Dermis microvascular lymphatic vessel endothelial cell (primary cell): ENCODE measurements at places on chromosomes 5 and 9. TPM values are rescaled to one million over a fixed set of nuclear protein-coding genes. Genes with fewer than 3 reads are reported as not detected.

DNA sequence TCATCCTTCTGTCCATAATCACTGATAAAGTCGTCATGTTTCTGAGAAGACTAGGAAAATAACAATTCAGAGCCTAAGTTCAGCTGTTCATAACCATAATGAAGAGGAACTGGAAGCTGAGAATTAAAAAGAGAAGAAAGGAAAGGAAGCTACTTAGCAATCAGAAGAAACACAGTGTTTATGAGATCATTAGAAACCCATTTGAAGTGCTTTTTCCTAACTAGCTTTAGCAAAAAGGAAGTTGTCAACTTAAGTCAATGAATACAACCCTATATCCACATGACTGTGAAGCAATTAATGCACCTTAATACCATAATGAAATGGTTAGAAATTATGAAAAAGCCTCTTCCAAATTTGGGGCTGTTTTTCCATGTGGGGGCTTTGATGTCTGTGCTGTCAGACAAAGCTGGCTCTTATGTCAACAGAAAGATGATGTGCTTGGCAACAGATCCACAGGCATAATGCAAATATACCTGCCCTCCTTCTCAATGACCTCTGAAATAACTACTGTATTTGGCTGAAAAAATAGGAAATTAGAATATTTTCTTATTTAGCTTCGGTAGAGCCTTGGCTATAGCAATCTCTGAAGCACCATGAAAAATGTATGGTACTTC is 463.5 kb downstream of the RASEF start:
- no peak for DNase-seq

Gene TAF11L10
- total RNA-seq, result not detected in 2 replicates

Gene BARHL1
- not detected in 2 replicates for total RNA-seq

GRCh38 chr5:120199559-120199958 is 264.5 kb upstream of the PRR16 start:
- no peak for DNase-seq

Gene SYK
- total RNA-seq, result 0.13 TPM in 1 of 2 replicates, not detected in the other

Gene SLC6A19
- total RNA-seq, result not detected in 2 replicates

DNA sequence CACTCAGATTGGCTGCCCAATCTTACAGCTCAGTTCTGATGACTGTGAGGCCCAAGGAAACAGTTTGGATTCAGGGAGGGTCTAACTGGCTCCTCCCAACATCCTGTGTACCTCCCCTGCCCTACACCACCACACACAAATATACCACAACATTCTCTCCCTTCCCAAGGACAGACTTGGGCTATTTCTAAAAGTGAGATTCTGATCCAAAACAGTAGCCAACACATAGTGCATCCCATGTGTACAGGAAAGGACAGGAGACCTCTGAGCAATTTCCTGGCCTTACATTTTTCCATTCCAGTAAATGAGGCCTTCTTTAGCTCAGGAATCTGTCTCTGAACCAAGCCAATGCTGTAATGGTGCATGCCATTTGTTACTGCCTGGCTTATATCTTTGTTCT is 20.8 kb downstream of the ZNF366 start:
- DNase-seq, result peak; percentile 88

Gene PLAC8L1
- not detected in 2 replicates for total RNA-seq

- no peak for DNase-seq
These were observed 196.4 kb upstream of the NUDT12 start for GRCh38 chr5:103758996-103759395.

Gene MRPL36
- total RNA-seq, result 41.7 and 42.2 TPM in 2 replicates

Gene C5orf52
- total RNA-seq, result not detected in 2 replicates

Gene PCDHA2
- under 0.01 TPM in 1 of 2 replicates, not detected in the other for total RNA-seq

GRCh38 chr5:30414078-30414477 is 779.4 kb upstream of the CDH6 start:
- DNase-seq, result no peak

DNA sequence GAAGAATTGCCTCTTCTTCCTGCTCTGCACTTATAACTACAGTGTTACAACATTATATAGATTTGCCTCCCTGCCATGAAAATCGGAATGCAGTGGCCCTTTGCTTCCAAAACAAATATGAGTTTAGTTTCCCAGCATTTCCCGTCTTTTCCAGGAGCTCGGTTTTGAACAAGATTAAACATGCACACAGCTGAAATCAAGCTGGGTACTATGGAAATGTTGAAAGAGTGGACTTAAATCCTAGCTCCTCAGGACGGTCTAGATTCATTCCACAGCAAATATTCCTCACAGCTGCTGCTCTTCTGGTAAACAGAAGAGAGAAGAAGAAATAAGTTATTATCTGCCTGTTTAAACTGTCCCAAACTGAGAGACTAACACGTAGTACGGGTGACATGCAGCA is 161.4 kb downstream of the PIK3R1 start:
- DNase-seq, result no peak

DNA sequence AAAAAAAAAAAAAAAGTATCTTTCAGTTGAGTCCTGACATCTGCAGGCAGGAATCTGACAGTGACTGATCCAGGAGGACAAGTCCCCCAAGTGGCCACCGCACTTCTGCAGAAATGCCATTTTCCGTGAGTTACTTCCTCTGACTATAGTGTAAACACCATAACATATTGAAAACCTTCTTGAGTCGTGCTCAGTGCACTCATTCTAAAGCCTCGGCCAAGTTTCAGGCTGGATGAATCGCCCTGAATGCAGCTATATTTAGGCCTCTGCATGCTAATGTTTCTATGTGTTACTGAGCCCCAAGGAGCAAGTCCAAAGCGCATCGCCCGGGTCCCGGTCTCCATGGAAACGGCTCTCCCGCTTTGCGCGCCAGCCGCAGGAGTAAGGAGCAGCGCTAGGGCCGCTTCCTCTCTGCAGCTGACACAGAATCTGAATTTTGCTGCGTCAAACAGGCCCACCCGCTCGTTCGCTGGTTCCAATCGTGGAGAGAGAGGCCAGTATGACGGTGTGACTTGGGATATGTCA is 335.4 kb downstream of the MSX2 start:
- no peak for DNase-seq

DNA sequence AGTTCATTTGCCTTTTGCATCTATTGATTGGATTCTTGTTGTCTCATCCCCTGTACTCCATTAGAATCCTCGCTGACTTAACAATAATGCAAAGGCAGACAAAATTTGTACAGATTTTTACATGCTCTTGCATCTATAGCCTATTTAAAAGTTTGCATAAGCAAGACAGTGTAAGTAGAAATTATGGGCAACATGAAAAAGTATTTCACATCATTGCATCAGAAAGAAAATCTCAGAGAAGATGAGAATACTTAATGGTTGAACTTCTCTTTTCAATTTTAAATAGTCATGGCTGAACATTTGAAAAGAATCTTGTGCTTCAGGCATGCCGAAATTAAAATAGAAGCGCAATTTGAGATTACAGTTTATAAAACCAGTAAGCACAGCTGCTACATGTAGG is 226.4 kb downstream of the EFNA5 start:
- no peak for DNase-seq

GRCh38 chr9:36457836-36458429 is 57.9 kb upstream of the RNF38 start:
- no peak for DNase-seq

Gene TEX48
- total RNA-seq, result not detected in 2 replicates

Gene FKTN
- total RNA-seq, result 7.7 and 9.2 TPM in 2 replicates

DNA sequence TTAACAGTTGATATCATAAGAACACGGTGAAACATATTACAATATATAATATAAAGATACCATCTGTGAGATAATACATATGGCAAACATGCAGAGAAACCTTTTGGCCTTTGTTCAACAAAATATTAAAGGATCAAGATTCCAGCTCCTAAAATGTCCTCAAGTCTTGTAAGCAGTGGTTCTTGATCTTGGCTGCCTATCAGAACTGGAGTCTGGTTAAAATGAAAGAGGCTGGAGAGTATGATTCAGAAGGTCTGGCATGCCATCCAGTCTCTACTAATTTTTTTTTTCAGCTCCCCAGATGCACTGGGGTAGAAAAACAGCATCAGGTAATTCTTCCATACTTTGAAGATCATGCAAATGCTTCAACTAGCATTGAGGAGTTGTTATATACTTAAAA is 83.2 kb downstream of the TNC start:
- DNase-seq, result no peak

Gene MYMK
- not detected in 2 replicates for total RNA-seq

Gene PCDHA10
- total RNA-seq, result under 0.01 and 0.13 TPM in 2 replicates

Gene DEPDC1B
- total RNA-seq, result 4.4 and 9.9 TPM in 2 replicates

- no peak for DNase-seq
These were observed 50.3 kb downstream of the MAP1B start for GRCh38 chr5:72157625-72157962.

Gene SLC9A3
- 0.51 and 1.4 TPM in 2 replicates for total RNA-seq

DNA sequence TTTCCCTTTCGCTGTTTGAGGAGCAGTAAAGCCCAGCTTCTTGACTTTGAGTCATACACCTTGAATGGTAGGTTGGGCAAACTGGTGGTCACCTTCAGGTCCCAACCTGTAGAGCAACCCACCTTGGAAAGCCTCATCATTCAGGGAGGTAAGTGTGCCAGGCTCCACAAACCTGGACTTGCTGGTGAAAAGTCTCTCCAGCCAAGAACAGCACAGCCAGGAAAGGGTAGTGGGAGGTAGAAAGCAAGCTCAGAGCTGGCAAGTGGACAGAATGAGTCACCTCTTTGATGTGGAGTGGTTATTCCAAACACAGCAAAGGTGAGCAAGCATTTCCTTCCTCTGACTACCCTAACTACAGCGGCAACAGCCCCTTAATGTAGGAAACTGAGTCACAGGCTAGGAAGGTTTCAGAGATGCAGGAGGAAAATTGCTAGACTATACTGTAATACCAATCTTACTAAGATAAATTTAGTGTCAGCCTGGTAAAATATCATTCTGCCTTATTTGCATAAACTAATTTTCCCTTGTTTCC is 117.5 kb upstream of the MTAP start:
- peak; percentile 90 for DNase-seq

DNA sequence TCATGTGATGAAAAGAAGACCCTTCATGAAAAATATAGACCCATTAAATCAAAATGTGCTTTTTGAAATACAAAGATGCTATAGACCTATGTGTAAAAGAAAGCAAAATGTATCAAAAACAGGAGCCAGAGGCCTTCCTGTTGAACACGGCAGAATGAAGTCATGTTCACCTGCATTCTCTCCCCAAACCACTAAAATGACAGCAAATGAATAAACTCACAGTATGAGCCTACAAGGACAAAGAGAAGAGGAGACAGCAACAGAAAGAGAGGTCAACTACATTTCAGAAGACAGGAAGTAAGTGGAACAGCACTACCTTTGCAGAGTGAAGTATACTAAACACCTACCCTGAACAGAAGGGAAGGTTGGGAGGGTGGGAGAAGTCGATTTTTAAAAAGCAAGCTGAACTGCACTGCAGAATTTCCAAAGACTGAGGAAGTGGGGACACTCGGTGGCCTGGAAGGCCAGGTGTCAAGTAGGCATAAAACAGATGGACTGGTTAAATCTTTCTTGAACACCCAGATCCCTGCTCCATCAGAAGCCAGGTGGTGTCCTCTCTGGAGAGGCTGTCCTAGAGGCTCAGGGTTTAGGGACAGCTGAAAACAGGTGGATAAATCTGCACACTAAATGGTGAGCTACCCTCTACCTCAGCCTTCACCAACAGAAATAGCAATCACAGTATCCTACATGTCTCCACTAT is 48.9 kb downstream of the MED27 start:
- no peak for DNase-seq

Gene FOXD4L6
- under 0.01 TPM in 1 of 2 replicates, not detected in the other for total RNA-seq

DNA sequence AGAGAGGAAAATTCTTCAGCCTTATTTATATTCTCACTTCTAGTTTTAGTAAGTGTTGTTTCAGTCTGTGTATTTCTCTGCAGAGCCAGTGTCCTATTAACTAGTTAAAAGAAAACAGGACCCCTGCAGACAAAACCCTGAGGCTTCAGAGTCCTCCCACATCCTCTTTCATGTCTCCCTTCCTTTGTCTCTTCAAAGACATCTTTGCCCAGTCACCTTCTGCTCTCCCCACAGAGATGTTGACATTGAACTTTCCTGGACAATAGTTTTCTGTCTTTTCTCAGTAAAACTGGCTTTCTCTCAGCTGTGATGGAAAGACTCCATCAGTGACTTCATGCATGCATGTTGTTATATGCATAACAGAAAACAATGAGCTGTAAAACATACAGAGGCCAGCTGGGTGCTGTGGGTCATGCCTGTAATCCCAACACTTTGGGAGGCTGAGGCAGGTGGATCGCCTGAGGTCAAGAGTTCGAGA is 20.2 kb downstream of the GRAMD2B start:
- no peak for DNase-seq

GRCh38 chr9:112554516-112554915 is 67.9 kb downstream of the KIAA1958 start:
- no peak for DNase-seq

GRCh38 chr5:101728933-101729332 is 567.2 kb downstream of the SLCO4C1 start:
- no peak for DNase-seq
